RKO (cell line): ENCODE measurements at places on chromosomes 1 and 21.

- no peak for DNase-seq
Observed at GRCh38 chr1:243727503-243728203, 122.4 kb downstream of the AKT3 start.

DNA sequence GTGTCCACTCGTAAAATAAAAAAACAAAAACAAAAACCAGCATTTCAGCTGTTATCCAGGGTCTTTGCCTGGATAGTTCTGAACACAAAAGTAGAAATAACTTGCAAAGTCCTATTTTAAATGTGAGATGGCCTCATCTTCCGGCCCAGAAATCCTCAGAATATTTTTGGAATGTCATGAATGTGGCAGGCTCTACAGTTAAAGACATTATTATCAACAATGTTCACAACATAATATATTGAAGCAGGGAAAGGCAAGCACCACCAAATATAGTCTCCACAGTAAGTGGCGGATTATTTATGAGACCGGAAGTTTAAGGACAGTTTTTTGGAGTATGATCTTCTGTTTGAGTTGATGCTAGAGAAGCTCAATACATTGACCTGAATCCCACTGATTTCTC lies 1.2 kb upstream of the C1orf198 start:
- DNase-seq, result no peak

DNA sequence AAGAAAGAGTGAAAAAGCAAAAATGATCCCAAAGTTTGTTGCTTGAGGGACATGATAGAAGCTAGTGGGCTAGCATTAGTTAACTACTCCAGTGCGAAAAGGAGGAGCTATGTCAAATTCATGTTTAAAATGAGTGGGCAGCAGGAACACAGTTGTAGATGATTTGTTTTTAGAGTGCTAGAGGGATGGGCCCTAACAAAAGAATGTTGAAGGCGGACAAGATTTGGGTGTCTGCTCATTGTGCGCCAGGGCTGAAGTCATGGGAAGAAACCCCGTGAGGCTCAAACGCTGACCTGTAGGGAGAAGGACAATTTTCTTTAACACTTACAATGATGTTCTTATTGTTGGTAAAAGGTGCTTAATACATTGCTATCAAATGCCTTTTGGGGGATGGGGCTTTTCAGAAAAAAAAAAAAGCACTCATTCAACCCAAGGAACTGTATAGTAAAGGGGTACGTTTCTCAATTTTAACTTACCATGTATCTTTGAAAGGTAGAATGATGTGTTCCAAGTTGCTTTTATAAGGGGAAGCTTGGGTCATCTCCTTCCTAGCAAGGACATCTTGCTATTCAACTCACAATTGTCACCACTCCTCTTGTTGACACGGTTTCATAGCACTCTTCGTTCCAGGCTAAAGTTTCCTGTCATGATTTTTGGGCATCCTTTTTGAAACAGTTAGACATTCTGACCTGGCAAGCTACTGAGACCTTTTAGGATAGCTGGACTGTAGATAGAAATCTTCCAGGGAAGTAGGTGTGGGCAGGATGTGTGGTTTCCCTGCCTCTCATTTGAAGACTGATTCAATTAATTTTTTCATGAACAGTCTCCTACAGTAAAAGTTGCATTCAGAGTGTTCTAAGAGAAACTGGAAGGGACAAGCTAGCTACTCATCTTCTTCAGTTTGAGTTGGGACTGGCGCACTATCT lies 53.0 kb upstream of the CNN3 start:
- no peak for DNase-seq

- DNase-seq, result no peak
Observed at GRCh38 chr1:4868521-4868920, 214.1 kb downstream of the AJAP1 start.

DNA sequence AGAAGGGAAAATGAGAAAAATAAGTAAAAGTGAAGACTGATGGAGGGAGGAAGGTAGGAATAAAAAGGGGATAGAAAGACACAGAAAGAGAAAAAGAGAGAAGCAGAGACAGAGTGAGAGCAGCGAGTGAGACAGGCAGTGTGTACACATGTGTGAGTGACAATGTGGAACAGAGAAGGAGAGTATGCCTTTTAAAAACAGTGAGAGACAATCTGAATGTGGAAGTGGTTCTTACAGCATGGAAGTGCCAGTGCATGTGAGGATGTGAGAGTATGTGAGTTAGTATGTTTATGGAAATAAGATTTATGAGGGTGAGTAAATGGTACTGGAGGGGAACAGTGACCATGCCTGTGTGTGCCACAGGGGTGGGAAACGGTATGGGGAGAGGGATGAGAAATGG lies 1.2 kb downstream of the NEGR1 start:
- DNase-seq, result no peak

DNA sequence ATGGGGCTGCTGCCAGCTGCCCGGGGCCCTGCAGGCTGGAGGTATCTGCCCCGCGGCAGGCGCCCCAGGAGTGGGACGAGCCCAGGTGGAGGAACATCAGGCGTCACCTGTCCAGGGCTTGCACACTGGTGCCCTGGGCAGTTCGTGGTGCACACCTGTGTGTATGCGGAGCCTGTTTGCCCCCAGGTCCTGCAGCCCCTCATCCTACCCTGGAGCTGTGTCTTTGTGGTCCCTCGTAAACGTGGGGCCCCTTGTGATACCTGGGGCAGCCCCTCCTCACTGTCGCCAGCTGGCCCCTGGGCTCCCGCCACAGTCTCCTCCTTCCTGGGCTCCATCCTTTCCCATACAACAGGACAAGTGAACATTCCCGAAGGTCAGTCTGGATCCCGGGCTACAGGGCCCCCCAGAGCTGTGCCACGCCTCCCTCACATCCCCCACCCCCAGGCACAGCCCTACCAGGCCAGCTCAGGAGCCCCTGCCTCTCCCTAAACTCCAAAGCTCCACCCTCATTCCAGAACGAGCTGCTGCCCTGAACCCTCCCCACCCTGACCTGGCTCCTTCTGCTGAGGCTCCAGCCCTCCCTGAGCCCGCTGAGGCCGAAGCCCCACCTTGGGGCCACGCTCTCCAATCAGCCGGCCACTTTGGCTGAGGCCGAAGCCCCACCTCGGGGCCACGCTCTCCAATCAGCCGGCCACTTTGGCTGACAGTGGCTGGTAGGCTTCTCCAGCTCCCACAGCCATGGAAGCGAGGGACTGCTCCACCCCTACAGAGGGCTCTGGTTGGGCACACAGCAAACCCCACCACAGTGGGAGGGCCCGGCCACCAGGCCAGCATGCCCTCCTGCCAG lies 42.6 kb downstream of the UBE2G2 start:
- DNase-seq, result no peak

- no peak for DNase-seq
Observed at GRCh38 chr1:203252678-203253077, 23.2 kb upstream of the CHIT1 start.

DNA sequence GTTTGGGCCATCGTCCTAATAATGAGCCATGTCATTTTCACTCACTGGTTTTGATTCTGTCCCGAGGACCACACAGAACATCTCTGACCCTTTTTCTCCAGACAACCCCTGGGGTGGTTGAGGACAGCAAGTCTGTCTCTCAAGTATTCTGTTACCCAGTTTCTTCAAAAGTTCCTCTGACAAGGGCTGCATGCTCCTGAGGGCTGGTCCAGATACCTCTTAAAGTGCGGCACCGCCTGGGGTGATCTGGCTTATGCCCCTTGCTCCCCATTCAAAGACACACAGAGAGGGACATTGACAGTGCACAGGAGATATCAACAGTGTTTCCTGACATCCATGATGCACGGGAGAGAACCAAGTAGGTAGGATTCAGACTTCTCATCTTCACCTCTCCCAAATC lies 132.9 kb upstream of the EDN2 start:
- no peak for DNase-seq
